NCI-H146 (cell line): ENCODE measurements at places on chromosomes 4 and X.

DNA sequence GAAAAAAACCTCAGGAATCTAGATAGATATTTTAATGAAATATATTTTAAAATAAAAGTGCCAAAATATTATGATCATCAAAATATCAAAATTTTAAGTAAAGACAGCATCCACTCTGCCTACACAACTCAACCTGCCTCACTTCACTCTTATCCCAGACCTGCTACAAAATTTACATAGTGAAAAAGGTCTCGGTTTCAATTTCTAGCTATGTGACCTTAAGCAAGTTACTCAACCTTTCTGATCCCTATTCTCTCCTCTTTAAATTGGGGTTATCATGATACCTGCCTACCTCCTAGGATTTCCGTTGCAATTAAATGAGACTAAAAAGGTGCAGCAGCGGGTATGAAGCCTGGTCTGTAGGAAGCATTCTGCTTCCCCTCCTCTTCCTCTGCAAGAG lies 72.9 kb downstream of the FAM114A1 start:
- no peak for DNase-seq

- no peak for DNase-seq
Measured at GRCh38 chrX:14013054-14013453, 16.6 kb downstream of the GEMIN8 start.

DNA sequence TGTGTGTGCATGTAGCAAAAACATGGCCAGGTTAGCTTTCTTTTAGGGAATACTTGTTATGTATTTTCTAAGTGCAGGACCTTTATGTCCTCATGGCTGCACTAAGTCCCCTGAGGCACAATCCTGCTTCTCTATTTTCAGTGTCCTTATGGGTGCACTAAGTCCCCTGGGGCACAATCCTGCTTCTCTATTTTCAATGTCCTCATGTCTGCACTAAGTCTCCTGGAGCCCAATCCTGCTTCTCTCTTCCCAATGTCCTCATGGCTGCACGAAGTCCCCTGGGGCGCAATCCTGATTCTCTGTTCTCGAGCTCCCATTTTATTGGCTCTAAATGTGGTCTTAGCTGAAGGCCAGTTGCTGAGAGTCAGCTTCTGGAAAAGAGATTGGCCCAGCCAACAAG lies 49.7 kb upstream of the GPRIN3 start:
- DNase-seq = peak; percentile 2

DNA sequence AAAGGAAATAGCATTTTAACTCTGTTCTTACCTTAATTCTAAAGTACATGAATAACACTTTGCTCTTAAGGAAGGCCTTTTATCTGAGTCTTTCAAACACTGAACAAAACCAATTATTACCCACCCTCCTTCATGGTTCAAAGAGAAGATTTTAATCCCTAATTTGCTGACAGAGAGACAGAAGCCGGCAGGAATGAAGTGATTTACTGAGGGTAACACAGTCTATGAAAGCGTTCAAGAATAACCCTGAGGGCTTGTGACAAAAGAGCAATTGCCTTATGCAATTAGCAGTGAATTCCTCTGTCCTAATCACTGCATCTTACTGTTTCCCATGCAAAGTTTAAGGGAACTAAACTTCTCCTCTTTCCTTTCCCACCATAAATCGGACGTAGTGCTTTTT lies 144.1 kb downstream of the PACRGL start:
- DNase-seq = no peak

GRCh38 chrX:56803850-56804681 lies 75.0 kb downstream of the NBDY start:
- DNase-seq = no peak

GRCh38 chr4:83107631-83108030 lies 6.9 kb downstream of the PLAC8 start:
- no peak for DNase-seq

DNA sequence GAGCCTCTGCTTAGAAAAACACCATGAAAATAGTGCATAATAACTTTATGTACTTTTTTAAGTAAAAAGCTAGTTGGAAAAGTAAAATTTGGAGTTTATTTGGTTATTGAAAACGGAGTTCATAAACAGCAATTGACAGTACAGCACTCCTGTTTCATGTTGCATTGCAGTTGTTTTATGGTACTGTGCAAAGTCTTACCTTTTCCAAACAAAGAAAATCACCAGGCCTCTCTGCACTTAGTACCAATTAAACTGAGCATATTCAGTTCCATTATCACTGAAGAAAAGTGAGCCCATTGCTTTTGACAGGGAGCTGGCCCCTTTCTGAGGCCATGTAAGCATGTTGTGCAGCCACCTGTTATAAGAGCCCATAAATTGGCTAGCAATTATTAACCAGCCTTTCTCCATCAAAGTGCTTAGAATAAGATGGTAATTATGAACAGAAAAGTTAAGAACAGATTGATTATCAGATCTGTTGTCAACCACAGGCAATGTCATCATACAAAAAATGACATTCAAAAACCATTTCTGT lies 376.6 kb upstream of the EMCN start:
- peak; percentile 37 for DNase-seq

DNA sequence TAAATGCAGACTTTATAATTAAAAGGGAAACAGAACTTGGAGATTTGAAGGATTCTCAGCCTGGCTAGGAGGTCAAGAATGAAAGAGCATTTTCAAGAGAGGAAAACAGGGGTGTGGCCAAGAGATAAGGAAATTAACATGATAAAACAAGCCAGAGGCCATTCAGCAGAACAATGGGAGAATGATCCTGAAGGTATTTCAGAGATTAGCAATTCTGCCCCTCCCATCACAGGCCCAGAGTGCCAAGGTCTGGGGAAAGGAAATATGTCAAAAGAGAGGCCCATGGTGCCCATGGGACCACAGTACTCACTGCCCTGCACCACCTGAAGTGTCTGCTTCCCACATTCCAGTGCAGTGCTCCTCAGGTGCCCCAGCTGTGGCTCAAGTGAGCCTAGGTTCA lies 188.5 kb upstream of the STS start:
- no peak for DNase-seq

DNA sequence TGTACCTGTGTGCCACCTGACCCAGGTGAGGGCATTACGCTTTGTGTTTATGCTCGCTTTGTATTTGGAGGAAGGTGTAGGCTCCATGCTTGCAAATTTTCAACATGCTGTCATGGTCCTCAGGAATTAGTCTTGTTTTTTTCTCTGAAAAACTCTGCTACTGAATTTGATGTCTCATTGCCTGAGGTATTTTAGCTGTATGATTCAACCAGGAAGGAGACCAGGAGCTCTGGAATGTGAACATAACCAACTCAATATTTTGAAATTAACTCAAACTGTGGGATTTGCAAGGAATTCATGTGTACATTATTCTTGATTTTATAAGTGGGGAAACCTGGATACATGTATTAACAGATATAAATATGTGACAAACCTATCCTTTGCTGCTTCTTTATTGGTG lies 134.1 kb downstream of the SLC4A4 start:
- no peak for DNase-seq

GRCh38 chrX:10667143-10667542 lies 46.8 kb upstream of the MID1 start:
- no peak for DNase-seq

DNA sequence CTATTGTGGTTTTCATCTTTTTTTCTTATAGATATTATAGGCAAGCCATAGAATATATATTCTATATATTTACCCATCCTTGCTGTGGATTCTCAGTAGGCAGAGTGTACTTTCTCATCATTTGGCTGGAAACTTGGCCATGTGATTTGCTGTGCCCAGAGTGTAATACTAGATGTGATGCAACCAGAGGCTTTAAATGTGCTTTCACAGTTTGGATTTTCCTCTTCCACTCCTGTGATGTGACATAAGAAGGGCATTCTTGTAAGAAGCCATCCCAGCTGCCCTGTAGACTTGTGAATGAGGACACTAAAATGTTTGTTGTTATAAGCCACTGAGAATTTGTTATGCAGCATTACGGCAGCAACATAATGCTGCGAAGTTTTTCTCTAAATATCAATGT lies 10.4 kb upstream of the HPGDS start:
- DNase-seq = no peak

GRCh38 chr4:8761167-8761823 lies 110.3 kb downstream of the HMX1 start:
- DNase-seq = no peak

DNA sequence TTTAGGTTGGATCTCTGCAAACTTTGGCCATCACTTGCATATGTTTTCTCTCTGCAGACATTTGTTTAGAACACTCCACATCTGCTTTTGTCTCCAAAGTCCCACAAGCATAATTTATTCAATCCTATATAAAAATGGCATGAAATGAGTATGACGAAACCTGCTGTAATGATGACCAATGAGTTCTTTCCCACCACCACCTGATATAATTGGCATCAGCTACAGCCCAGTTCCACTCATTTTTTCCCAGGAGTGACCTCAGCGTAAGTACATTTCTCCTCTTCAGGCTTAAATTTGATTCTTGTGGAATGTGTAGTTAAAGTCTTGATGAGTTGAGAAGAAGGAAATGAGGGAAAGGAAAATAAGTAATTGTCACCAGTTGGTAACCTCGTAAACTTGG lies 205.1 kb downstream of the AWAT2 start:
- no peak for DNase-seq

- no peak for DNase-seq
Measured at GRCh38 chr4:137370679-137371078, 161.6 kb downstream of the PCDH18 start.

GRCh38 chrX:39331082-39331704 lies 529.9 kb downstream of the MID1IP1 start:
- DNase-seq = no peak

- no peak for DNase-seq
Measured at GRCh38 chr4:41579526-41579925, 41.6 kb downstream of the LIMCH1 start.

DNA sequence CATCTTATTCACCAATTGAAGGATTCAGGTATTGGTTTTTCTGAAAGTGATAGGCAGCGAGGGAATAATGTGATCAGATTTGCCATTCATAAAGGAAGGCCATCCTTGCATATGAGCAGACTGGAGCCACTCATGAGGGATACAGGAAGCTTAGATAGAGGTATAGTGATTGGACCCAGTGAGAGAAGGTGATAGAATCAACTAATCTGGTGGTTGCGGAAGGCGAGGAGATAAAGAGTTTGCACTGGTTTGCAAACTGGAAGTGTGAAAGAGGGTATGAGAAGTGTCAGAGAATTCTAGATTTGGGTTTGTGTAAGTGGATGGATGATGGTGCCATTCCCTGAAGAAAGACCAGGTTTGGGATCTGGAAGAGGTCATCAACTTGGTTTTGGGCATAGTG lies 57.3 kb upstream of the RASGEF1B start:
- DNase-seq = no peak

DNA sequence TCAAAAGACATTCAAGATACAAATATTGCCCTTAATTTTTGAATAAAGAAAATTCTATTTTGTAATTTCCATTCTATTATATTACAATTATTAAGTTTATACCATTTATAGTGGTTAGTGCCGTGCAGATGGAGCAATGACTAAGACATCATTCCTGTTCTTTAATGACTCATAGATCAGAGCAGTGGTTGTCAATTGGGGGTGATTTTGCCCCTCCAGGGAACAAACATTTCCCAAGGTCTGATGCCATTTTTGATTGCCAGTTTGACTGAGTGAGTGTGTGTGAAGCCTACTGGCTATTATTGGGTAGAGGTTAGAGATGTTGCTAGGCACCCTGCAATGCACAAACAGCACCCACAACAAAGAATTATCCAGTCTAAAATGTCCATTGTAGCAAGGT lies 97.9 kb upstream of the DDIT4L start:
- no peak for DNase-seq

GRCh38 chr4:88335092-88335665 lies 43.5 kb upstream of the HERC6 start:
- no peak for DNase-seq

DNA sequence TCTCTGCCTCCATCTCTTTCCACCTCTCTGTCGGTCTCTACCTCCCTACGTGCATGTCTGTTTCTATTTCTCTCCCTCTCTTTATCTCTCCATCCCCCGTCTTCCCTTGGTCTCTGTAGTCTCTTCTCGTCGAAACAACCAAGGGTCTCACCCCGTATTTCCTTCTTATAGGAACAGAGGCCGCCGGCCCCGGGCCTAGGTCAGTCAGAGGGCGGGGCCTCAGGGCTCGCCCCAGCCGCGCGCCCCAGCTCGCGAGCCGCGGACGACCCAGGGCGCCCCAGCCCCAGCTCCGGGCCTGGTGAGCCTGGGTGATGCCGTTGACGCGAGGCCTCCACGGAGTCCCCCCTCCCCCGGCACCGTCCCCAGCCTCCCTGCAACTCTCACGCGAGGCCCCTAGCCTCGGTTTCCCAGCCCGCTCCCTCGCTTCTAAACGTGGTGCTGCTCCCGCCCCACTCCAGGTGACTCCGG lies 6.6 kb downstream of the TIMM17B start:
- DNase-seq = peak; percentile 60

- DNase-seq = no peak
Measured at GRCh38 chr4:120549011-120549570, 373.4 kb downstream of the PRDM5 start.

- DNase-seq = no peak
Measured at GRCh38 chr4:11158971-11159370, 269.7 kb downstream of the HS3ST1 start.

GRCh38 chrX:42975906-42976305 lies 197.9 kb upstream of the PPP1R2C start:
- DNase-seq = no peak

- DNase-seq = no peak
Measured at GRCh38 chrX:115583496-115584004, 22.6 kb downstream of the PLS3 start.

DNA sequence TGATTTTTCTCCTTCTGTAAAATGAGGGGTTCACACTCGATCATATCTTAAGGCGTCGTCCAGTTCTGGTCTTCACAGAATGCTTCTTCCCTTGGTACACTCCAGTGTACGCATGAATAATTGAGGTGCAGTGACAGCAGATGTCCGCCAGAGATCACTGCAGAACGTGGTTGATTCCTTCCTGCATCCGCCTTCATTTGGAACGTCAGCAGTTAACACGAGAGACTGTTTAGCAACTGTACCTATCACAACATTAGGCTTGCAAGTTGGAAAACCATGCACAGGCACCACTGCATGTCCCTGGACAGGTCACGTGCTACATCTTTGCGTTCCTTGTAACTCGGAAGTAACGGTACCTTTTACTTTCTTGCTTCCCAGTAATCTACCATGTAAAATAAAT lies 66.0 kb upstream of the GEMIN8 start:
- DNase-seq = no peak

GRCh38 chrX:23819385-23820234 lies 36.6 kb downstream of the SAT1 start:
- DNase-seq = no peak

DNA sequence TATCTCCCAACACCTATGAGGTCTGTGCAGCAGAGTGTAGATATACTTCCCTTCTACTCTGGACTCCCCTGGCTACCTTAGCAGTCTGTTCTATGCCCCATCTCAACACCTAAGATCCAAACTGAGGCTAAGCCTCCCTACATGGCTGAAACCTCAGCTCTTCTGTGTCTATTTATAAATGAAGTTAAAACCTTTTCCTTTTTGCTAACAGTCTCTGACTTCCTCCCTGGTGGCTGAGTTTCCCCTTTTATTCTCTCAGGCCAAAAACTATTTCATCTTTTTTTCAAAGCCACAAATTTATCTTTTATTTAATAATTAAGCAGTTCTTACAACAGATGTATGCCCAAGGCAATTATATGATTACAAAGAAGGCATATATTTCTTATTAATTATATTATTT lies 111.8 kb upstream of the STIM2 start:
- no peak for DNase-seq

GRCh38 chr4:110211007-110211769 lies 12.8 kb upstream of the ELOVL6 start:
- DNase-seq = peak; percentile 19

GRCh38 chr4:157045507-157046127 lies 30.3 kb upstream of the GLRB start:
- DNase-seq = peak; percentile 41
